ENCODE measurements at places on chromosomes 3 and 15.

DNA sequence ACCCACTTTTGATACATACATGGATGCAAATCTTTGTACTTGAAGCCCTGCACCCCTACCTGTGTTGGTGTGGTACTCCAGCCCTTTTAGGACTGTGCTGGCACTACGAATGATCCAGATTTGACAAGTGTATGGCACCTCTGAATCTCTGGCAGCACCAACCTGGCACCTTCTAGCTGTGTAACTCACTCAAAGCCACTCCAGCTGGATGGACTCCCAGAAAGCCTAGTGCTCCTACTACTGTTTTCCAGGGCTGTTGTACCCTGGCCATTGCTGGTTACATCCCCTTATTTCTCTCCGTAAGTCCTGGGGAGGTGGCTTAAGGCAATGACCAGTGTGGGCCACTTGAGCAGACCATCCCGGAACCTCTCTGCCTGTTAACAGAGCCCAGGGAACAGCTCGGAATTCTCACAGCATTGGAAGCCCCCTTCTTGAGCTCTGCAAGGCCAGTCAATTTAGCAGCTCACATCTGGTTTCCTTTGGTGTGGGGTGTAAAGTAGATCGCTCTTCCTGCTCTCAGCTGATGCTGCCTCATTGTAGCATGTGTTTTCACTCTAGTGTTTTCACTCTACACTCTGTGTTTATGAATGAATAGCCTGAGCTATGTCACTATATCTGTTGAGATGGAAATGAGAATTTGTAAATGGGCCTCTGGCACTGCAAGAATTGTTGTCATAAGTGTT, 12.2 kb downstream of the CALML4 start:
- no peak for DNase-seq

GRCh38 chr3:169668957-169669741, 5.6 kb upstream of the MECOM start:
- no peak for DNase-seq

- DNase-seq: no peak
Measured at GRCh38 chr3:170598091-170598502, 12.2 kb upstream of the SLC7A14 start.

GRCh38 chr3:127688022-127688415, 15.3 kb downstream of the ABTB1 start:
- no peak for DNase-seq

DNA sequence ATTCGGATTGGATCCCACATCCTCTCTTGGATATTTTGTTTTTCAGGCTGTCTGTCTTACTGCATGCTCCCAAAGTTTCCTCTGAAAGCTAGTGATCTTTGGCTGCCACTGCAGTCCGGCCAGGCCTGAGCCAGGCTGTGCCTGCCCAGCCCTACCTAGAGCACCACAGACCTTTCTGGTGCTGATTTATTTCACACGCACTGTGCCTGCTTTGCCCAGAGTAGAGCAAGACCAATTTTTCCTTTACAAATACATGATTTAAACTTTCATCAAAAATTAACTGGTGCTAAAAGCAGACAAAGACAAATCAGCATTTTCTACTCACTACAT, 28.0 kb upstream of the NDUFB4 start:
- DNase-seq: no peak

DNA sequence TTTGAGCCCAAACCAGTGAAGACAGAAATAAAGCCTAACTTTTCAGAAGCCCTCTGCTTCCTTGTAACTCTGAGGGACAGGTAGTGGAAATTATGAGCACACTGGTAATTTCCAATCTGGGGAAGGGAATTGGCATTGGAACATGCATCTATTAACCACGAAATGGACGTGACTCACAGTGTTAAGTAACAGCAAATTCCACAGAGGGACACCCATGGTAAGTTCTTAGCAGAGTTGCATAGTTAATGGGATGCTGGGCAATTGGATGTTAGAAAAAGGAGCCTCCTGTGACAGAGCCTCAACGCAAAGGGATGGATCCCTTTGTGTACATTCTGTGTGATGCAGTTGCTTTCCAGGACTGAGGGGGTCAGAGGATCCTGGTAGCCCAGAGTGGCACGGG, 168.6 kb downstream of the SEMA6D start:
- no peak for DNase-seq

DNA sequence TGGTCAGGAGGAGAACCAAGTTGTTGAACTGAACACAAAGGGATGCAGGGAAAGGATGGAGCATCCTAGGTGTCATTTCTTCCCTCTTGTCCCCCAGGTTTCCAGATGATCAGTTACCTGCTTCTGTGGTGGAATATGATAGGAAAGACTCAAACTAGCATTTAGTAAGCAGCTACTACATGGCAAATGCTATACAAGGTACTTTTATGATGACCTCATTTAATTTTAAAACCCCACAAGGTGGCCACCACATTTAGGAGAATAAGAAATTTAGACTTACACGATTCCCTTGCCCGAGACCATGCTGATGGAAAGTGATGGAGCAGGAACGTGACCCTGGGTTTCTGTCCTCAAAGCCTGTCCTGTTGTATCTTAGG, 40.9 kb downstream of the CCR4 start:
- DNase-seq: no peak

DNA sequence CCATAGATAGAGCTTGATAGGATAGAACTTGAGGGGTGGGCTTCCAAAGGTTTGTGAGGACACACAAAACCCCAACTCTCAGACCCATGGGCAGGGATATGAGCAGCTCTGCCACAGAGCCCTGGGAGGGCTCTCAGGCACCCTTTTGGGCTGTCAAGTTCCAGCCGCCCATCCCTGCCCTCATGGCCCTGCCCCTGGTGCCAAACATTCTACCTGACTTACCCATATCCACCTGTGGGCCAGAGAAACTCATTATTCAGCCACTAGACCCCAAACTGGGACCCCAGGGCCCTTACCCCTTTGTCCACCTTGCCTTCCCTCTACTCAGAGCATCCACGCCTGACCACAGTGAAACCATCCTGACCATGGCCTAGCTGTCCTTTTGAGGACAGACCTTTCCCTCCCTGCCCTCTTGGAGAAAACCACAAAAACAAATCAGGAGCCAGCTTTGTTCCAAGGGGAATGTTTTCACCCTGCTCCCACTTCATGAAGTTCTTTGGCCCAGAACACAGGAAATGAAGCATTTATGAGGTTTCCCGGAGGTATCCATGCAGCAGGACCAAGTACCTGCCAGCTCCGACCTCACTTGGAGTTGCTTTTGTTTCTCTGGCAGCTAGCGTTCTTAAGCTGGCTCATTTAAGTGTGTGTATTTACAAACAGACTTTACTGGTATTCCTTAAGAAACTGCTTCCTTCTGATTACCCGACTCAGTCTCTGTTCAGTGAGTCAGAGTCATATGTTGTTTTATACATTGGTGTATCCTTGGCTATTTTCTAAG, 34.2 kb upstream of the GALNT15 start:
- no peak for DNase-seq

- DNase-seq: no peak
Measured at GRCh38 chr15:85694091-85694490, 100.6 kb downstream of the KLHL25 start.

DNA sequence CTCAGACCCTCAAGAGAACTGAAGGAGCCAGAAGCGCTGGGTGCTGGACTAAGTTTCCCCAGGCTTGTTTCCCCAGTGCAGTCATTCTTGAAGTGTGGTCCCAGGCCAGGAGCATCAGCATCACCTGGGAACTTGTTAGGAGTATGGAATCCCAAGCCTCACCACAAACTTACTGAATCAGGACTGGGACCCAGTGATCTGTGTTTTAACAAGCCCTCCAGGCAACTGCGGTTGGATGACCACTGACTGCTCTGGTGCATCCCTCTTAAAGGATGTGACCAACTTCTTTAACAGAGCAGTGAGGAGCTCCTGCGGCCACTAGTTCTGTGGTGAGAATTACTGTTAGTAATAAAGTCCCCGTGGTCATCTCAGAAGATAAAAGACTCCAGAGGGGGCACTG, 62.4 kb upstream of the DAZL start:
- no peak for DNase-seq

DNA sequence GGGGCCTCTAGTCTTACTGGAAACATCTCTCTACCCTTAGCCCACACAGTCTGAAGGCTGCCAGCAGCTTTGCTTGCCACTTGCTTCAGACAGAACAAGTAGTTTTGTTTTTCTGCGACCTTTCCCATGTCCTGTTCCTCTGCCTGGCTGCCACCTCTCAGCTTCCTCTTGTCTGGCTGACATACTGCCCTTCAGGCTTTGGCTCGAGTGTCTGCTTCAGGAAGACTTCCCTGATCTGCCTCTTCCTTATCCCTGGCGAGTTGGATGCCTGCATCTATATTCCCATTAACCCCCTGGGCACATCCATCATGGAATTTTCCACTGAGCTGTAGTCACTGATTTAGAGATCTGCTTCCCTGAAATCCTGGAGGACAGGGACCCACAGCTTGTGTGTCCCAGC, 25.1 kb upstream of the CPNE9 start:
- no peak for DNase-seq

- DNase-seq: no peak
Measured at GRCh38 chr3:59192473-59192872, 142.6 kb upstream of the CFAP20DC start.

DNA sequence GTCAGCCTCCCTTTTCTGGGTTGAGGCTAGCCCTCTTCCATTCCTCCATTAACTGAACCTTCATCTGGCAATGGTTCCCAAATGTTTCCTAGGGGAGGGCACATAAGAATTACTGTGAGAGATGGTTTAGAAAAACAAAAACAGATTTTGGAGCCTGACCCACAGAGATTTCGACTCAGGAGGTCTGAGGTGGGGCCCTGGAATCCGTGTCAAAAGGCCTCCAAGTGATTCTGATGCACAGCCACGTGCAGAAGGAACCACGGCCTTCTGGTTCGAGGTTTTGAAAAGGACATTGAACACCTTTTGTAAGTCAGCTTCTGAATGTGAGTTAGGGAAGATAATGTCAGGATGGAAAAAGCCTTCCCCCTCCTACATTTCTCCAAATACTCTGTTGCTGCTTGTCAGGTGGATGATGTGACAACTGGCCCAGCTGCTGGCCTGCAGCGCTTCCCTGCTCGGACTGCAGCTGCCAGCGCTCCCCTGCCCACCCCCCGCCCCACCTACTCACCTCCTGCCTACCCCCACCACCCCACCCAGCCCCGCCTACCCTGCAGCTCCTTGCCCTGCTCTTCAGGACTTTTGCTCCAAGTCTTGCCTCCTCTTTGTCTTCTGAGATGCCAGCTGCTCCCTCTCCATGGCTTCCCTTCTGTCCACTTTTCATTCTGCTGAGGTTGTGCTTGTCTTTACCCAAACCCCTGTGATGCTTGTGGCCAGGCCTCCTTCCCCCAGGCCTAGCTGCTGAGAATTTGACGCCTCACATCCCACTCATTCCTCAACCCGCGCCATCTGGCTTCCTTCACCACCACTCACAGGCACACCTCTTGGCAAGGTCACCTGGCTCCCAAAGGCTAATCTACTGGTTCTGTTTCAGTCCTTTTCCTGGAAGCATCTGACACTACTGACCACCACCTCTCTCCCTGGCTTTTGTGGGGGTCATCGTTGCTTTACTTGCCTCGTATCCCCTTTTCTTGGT, 6.6 kb downstream of the EHD4 start:
- DNase-seq: no peak

- no peak for DNase-seq
Measured at GRCh38 chr15:90915216-90915807, 12.2 kb downstream of the MAN2A2 start.

GRCh38 chr3:112038863-112039262, 4.3 kb downstream of the TMPRSS7 start:
- no peak for DNase-seq

DNA sequence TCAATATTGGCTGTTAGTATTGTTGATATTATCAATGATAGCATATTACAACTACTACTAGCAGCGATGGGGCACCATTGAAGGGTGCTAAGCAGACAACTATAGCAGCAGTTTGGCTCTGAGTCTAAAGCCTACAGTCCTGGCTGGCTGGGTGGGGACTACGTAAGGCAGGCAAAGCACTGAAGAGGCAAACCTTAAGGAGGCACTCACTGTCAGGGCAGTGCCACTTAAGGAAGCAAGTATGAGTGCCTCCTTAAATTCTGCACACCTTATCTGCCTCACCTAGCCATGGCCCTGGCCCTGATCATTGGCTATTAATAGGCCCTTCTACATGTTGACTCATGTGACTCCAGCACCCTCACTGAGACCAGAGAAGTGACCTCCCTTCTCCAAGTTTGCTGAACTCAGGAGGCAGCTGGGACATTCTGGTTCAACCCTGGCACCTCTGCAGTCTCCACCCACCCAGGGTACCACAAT, 20.6 kb downstream of the CDCP1 start:
- no peak for DNase-seq

DNA sequence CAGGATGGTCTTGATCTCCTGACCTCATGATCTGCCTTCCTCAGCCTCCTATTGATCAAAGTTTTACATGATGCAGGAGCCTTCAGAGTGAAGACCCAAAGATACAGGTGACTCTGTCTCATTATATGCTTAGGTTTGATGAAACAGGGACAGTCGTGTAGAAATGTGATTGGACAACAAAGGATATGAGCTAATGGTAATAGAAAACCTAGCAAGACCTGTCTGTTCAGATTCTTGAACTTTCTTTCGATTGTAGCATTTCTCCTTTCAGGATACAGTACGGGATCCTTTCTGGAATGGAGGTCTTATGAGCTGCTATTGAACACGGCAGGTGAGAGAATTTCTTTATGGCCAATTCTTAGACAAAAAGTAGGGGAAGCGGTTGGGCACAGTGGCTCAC, at the start of gene ACKR2:
ACKR2 (plus strand) TSS at position 244 of the 400 bp plus-strand sequence. CDS start 55,058 bp downstream, outside the sequence.
- DNase-seq: no peak

GRCh38 chr3:49668861-49669260, 5.3 kb upstream of the APEH start:
- DNase-seq: no peak

- DNase-seq: no peak
Measured at GRCh38 chr15:58267051-58267450, 128.9 kb downstream of the AQP9 start.

Data from stimulated activated CD4-positive, alpha-beta T cell treated with anti-CD3 and anti-CD28 coated beads, Interleukin-12 subunit alpha, Interleukin-12 subunit beta, amount 100 ng/mL, for 48 hours (primary cell).